ENCODE measurements at places on chromosomes 11 and 22. TPM values are rescaled to one million over a fixed set of nuclear protein-coding genes. Genes with fewer than 3 reads are reported as not detected.

Gene PGM2L1
- total RNA-seq, result 6.1 TPM

DNA sequence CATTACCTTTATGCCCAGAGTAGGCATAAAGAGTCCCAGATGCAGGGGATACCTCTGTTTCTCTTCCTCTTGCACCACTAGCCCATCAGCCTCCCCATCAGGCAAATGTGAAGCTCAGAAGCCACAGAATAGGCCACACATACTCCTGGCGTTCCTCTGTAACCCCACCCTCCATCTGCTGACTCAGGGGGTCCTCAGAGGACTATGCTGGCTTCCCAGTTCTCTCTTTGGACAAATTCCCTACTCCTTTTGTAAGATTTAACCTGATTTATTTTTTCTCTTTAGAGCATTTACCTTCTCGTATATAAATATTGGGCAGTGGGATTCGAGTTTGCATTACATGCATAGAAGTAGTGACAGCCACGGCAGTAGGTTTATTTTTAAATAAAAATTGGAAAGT, 262.3 kb upstream of the CADM1 start:
- no peak for DNase-seq

DNA sequence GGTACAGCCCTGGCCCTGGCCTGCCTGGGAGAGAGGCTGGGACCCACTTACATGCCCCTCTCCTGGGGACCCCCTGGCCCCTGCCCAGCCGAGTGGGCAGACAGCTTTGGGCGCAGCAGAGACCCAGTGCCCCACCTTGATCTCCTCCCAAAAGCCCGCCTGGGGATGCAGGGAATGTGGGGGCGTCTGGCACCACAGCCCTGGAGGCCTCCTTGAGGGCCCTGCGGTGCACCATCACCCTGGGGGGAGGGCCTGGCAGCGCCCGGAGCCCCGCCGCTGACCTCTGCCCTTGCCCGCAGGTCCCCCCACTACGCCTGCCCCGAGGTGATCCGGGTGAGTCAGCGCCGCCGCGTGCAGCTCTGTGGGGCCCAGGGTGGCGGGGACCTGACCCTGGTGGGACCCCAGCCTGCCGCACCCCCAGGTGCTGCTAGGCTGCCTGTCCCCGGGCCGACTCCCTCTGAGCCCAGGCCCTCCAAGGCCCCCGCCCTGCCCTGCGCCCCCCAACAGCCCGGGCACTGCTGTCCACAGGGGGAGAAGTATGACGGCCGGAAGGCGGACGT, 43.7 kb downstream of the MOB2 start:
- DNase-seq, result no peak

- no peak for DNase-seq
Measured at GRCh38 chr11:15613789-15614188, 499.1 kb downstream of the INSC start.

GRCh38 chr11:123054301-123055065, 7.5 kb downstream of the HSPA8 start:
- DNase-seq, result peak; percentile 80

DNA sequence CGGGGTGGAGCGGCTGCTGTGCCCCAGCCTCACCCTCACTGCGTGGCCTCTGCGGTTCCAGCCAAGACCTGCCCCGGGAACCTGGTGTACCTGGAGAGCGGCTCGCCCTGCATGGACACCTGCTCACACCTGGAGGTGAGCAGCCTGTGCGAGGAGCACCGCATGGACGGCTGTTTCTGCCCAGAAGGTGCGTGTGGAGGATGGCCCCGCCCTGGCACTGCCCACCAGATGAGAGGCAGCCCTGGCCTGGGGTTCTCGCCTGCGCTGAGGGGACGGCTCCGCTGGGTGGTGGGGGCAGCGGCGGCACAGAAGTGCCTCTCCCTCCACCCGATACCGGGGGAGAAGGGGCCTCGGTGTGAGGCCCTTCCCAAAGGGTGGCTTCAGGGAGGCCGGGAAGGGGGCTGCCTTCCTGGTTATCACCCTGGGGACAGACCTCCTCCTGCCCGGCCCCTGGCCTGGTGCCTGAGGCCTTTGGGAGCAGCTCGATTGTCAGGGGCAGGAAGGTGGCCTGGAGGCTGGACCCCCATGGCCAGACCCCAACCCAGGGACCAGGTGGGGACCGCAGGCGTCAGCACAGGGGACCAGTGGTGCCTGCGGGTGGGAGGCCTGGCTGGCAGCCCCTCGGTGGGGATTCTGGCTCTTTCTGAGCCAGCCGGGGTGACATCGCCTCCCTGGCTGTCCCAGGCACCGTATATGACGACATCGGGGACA, 7.1 kb downstream of the MUC2 start:
- DNase-seq, result no peak

- DNase-seq, result peak; percentile 23
Measured at GRCh38 chr11:76559346-76559745, 111.2 kb downstream of the LRRC32 start.

Gene OR4A16
- total RNA-seq, result not detected

DNA sequence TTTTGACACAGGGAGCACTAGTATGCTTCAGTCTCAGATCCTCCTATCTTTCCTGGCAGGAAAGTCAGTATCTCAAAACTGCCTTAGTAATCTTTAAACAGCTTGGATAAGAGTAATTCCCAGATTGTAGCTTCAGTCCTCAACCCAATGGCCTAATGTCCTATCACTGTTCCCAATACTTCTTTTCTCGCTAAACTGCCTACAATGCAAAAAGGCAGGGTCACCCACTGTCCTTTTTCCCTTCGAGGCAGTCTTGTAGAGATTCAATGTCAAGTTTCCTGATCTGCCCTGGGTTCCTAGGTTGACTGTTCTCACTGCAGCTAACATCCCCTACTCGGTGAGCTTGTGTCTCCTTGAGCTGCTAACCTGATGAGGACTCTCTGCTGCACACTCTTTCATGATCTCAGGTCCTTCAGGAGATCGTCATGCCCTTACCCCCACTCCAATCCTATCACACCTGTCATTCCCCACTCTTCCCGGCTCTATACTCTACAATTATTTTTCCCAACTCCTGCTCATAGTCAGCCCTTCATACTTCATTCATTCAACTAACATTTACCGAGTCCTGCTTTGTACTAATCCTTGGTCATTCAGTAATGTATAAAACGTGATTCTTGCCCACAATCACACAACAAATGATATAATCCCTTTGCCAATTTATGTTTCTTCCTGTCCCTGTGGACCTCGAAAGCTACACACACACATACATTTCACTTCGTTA, 904 bp downstream of the C2CD3 start:
- DNase-seq, result no peak

Gene GNAZ
- total RNA-seq, result 1.8 TPM

Gene PTPN5
- 0.69 TPM for total RNA-seq

GRCh38 chr22:24516301-24516737, 21.2 kb downstream of the UPB1 start:
- peak; percentile 49 for DNase-seq

- no peak for DNase-seq
Measured at GRCh38 chr22:46031557-46031956, 54.6 kb upstream of the WNT7B start.

GRCh38 chr11:2817431-2817830, 68.1 kb downstream of the CDKN1C start:
- DNase-seq, result no peak

GRCh38 chr11:70669871-70670675, 271.7 kb downstream of the CTTN start:
- DNase-seq, result no peak

Gene MS4A7
- total RNA-seq, result 8.4 TPM

Gene CCDC73
- under 0.01 TPM for total RNA-seq

Gene CNTN5
- 3.4 TPM for total RNA-seq

Data from skin of body (tissue), 3 donors.